ENCODE measurements at places on chromosomes 12 and 14.

DNA sequence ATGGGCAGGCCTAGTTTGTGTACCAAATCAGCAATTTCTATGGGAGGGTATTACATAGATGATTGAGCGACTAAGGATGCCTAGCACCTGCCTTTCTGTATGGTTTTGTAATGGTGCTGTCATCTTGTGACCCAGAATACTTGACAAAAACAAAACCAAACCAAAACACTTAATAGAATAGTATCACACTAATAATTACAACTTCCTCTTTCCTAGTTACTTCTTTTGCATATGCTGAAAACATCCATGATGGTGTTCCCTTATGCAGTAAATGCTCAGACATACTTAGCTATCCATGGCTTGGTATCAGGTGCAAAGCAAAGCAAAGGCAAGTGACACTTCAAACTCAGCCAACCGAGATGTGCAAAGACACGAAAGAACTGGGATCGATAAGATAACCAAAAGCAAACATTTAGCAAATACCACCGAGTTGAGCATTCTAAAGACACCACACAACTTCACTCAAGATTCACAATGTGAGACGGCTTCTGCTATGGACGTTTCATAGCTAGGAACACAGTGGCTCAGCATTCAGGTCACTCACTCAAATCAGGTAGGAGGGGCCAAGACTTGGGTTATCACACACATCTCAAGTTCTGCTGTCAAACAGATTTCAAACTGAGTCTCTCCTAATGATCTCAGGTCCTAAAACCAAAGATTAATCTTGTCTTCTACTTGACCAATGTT, 24.3 kb downstream of the PPP1CC start:
- DNase-seq = no peak

DNA sequence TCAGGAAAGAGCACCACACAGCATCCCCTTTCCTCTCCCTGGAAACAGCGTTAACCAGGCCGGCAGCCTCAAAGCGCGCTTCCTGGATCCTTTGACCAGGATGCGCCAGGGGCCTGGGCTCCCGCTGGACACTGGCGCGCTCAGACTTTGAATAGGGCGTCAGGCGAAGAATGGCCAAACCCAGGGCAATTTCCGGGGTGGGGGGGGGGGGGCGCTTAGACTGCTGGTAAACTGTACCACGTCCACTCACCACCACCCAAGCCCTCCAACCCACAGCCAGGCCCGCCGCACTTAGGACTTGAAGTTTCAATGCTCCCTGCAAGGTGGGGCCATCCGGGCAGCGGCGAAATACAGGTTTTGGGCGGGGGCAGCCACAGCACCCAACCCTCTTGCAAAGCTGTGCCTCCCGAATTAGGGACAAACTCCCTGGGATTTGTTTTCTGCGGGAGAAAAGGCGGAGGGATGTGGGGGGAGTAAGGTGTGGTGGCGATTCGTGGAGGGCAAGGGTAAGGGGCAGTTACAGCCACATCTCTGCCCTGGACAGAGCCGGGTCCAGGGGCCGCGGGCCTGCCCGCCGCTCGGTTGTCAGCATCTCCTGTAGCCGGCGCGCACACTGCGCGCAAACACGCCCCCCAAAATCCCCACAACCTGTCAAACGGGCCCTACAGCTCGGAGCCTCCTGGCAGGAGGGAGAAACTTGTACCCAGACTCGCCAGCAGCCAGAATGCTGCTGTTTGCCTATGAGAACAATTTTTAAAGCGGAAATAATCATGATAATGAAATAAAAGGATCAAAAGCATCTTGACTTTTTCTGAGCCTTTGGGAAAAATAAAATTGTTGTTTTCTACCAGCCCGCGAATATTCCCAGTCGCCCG, 958 bp downstream of the RTN1 start:
- no peak for DNase-seq

DNA sequence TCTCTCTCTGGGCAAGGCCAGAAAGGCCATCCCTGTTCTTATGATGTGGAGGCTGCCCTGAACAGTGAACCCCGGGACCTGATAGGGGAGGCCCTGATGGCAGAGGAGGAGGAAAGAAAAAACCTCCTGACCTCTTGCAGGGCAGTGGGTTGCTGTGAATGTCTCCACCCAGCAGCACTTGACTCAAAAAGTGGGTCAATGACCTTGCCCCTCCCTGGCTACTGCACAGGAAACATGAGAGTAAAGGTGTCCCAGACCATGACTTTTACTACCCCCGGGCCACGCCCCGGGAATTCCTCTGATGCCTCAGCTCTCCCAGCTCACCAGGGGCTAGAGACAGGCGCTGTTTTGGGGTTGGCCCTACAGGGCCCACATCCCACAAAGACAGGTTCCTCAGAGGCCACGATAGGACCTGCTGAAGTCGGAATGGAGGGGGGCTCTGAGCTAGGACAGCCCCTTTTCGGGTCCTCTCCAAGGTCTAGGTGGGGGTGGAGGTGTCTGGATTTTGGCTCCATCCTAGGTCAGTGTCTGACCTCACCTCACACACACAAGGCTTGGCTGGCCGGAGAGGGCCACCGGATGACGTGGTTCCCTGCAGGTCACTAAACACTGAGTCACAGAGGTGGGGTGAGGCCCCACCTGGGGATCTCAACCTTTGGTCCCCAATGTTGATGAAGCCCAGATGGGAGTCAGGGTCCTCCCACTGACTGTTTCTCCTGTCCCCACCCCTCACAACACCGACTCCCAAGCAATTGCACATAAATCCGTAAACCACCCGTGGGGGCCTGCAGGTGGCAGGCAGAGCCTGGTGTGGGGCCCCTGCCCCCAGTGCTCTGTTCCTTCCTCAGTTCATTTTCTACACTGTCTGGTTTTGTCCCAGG, 1.6 kb downstream of the RHOF start:
- DNase-seq = no peak

- DNase-seq = no peak
Measured at GRCh38 chr12:119634743-119635142, 33.2 kb upstream of the PRKAB1 start.

GRCh38 chr14:53325176-53325806, 172.2 kb upstream of the DDHD1 start:
- no peak for DNase-seq

DNA sequence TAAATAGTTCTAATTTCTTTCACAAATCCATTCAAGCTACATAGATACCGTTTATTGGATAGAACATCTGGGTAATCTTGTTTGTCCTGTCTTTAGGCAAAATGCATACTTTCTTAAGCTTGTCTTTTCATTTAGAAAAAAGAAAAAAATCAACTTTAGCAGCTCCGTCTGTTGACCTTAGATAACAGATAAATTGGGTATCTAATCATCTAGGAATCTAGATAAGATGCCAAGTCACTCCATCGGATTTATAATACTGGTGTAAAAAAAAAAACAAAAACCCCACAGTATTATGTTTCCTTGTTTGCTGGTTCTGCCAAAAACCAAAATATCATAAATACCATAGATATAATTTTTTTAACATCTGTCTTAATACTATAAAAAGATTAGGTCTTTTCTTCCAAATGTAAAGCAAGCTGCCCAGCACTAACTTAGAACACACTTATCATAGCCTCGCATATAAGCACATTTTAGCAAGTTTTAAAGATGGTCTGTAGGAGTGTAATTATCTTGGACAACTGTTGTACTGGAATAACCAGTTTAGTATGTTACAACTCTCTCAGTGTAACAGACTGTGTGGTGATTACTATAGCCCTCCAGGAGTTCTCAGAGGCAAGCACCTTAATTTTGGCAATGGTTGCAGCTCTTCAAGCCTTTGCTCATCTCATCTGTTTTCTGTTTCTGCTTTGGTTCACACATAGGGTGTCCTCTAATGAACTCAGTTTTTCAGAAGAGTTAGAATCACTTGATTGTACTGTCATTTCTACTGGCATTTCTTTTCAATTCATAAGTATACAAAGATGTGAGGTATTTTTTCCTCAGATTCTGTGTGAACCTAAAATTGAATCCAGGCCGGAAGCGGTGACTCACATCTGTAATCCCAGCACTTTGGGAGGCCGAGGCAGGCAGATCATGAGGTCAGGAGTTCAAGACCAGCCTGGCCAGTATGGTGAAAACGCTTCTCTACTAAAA, 83.1 kb downstream of the ANO6 start:
- no peak for DNase-seq

GRCh38 chr12:68349921-68350606, 17.9 kb upstream of the MDM1 start:
- DNase-seq = no peak

- no peak for DNase-seq
Measured at GRCh38 chr12:109308534-109309380, at the start of gene FOXN4. Gene FOXN4 (minus strand): TSS chr12:109309284. CDS start chr12:109308321, 963 bp downstream.

DNA sequence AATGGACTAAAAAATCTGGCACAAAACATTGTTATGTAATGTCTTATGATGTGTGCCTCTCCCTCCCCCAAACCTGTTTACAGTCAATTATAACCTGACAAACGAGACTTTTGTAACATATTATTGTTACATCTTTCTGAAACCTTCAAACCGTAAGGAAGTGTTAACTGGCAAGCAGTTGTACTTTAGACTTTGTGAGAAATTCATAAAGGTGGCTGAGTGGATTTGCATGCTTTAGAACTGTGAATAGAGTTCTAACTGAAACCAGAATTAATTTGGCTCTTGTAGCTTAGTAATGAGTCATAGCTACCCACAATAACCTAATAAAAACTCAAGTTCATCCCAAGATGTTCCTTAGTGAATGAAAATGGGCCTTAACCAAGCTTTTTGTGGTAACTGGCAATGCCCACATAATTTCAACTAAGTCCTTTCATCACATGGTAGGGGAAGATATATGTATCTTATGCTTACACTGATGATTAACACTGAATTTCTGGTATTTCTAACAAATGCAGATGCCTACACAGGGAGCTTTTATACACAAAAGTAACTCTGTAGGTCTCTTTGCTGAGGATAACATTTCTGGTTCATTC, 29.7 kb downstream of the RAD9B start:
- no peak for DNase-seq

GRCh38 chr14:38553586-38553985, 297.7 kb upstream of the CLEC14A start:
- no peak for DNase-seq

- DNase-seq = no peak
Measured at GRCh38 chr12:58007875-58008274, 66.5 kb downstream of the ATP23 start.
